ENCODE measurements at places on chromosomes 7 and 10.

GRCh38 chr7:81170291-81170690 lies 251.4 kb upstream of the SEMA3C start:
- H3K4me1 ChIP-seq = no peaks in the 10 kb centered on the region
- DNase-seq = no peak
- H3K36me3 ChIP-seq = no peaks in the 10 kb centered on the region
- H3K27ac ChIP-seq = no peak overlapping the region
- H3K4me3 ChIP-seq = no peak overlapping the region
- no peaks in the 10 kb centered on the region for H3K27me3 ChIP-seq

- no peak overlapping the region for H3K27ac ChIP-seq
- DNase-seq = no peak
- no peaks in the 10 kb centered on the region for H3K27me3 ChIP-seq
- no peaks in the 10 kb centered on the region for H3K36me3 ChIP-seq
- H3K4me1 ChIP-seq = peaks cover 6% of the 10 kb centered on the region
These were observed 101.0 kb downstream of the HERPUD2 start for GRCh38 chr7:35593899-35594298.

DNA sequence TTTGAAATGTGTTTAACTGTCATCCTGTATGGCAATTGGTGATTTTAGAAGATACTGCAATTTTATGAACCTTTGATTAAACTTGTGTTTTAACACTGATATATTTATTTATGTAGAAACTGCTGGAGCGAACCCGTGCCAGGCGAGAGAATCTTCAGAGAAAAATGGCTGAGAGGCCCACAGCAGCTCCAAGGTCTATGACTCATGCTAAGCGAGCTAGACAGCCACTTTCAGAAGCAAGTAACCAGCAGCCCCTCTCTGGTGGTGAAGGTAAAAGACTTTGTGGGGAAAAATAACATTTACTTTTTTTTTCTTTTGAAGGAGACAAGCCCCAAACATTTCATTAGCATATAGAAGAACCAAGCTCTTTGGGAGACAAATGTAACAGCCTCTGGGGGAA lies 6.5 kb downstream of the ANLN start:
- no peak overlapping the region for H3K4me3 ChIP-seq
- no peaks in the 10 kb centered on the region for H3K27me3 ChIP-seq
- peaks cover 17% of the 10 kb centered on the region for H3K4me1 ChIP-seq
- peak; percentile 33 for DNase-seq
- no peaks in the 10 kb centered on the region for H3K36me3 ChIP-seq

GRCh38 chr7:102883098-102883860 lies 29.5 kb upstream of the LRRC17 start:
- DNase-seq = no peak
- no peak overlapping the region for H3K4me3 ChIP-seq
- no peak overlapping the region for H3K27ac ChIP-seq
- H3K27me3 ChIP-seq = no peaks in the 10 kb centered on the region
- H3K4me1 ChIP-seq = no peaks in the 10 kb centered on the region
- H3K36me3 ChIP-seq = no peaks in the 10 kb centered on the region

GRCh38 chr10:47300429-47300931 lies 483 bp downstream of the GDF10 start:
- H3K27me3 ChIP-seq = peaks cover 69% of the 10 kb centered on the region
- H3K4me3 ChIP-seq = peak overlapping the region; percentile 70
- no peak overlapping the region for H3K27ac ChIP-seq
- no peaks in the 10 kb centered on the region for H3K36me3 ChIP-seq
- no peak for DNase-seq
- H3K4me1 ChIP-seq = peaks cover 20% of the 10 kb centered on the region

- peaks cover 65% of the 10 kb centered on the region for H3K27me3 ChIP-seq
- H3K4me1 ChIP-seq = no peaks in the 10 kb centered on the region
- no peak overlapping the region for H3K27ac ChIP-seq
- H3K36me3 ChIP-seq = no peaks in the 10 kb centered on the region
- DNase-seq = no peak
These were observed 144.5 kb upstream of the NFE2L3 start for GRCh38 chr7:26007510-26007909.

- no peaks in the 10 kb centered on the region for H3K4me1 ChIP-seq
- H3K27me3 ChIP-seq = peaks cover 4% of the 10 kb centered on the region
- no peak for DNase-seq
- H3K27ac ChIP-seq = no peak overlapping the region
- H3K4me3 ChIP-seq = no peak overlapping the region
These were observed 65.6 kb upstream of the FAM171A1 start for GRCh38 chr10:15436696-15437095.

- no peaks in the 10 kb centered on the region for H3K36me3 ChIP-seq
- H3K27me3 ChIP-seq = no peaks in the 10 kb centered on the region
- peaks cover 25% of the 10 kb centered on the region for H3K4me1 ChIP-seq
- DNase-seq = peak; percentile 88
- H3K27ac ChIP-seq = no peak overlapping the region
These were observed 63.7 kb upstream of the AOAH start for GRCh38 chr7:36787933-36788378.

DNA sequence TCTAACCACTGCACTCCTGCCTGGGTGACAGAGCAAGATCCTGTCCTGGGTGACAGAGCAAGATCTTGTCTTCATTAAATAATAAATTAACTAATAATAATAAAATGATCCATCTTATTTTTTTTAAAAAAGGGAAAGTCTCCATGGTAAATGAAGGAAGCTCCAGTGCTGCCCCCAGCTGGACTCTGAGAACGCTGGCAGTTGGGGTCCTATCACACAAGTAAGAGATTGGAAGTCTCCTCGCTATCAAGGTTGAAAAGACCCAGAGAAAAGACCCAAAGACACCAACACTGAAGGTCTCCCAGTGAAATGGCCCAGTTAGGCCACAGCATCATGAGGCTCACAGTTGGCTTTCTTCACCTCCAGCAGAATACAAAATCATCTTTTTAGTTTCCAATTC lies 13.8 kb upstream of the C10orf67 start:
- no peak for DNase-seq
- no peaks in the 10 kb centered on the region for H3K4me1 ChIP-seq
- no peaks in the 10 kb centered on the region for H3K27me3 ChIP-seq

DNA sequence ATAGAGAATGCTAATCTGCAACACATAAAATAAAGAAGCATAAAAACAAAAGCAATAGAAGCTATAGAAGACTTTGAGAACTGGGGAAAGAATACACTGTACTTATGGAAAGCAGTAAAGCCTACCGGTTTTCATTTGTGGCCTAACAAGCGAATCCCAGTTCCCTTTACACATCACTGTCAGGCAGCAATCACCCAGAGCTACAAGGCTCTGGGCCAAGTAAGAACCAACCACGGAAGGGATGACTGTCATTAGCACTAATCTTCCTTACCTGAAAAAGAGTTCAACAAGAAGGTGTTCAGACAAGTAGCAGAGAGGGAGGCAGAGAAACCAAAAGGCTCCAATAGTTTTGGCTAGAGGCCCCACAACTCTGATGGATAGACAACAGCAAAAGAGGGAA lies 15.0 kb downstream of the CCDC6 start:
- peaks cover 38% of the 10 kb centered on the region for H3K36me3 ChIP-seq
- H3K4me1 ChIP-seq = peaks cover 9% of the 10 kb centered on the region
- no peak overlapping the region for H3K4me3 ChIP-seq
- no peak overlapping the region for H3K27ac ChIP-seq

GRCh38 chr7:47039089-47039648 lies 542.7 kb downstream of the TNS3 start:
- no peaks in the 10 kb centered on the region for H3K36me3 ChIP-seq
- no peaks in the 10 kb centered on the region for H3K27me3 ChIP-seq
- H3K4me1 ChIP-seq = peaks cover 2% of the 10 kb centered on the region
- H3K27ac ChIP-seq = no peak overlapping the region

DNA sequence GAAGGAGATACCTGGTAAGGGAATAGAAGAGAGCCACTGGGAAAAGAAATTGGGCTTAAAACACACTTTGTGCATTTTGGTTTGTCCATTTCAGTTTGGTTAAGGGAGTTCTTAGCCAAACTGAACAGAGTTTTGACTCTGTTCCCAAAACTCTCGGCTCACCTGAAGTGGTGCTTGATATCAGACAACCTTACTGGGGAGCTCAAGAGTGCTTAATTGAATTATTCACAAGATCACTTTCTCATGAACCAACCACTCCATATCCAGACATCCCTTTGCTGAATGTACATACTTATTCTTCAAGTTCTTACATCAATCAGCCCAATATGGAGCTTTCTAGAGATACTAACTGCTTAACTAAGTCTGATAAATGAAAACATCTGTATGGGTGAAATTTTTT lies 413.1 kb downstream of the GRM8 start:
- H3K4me3 ChIP-seq = no peak overlapping the region
- H3K4me1 ChIP-seq = no peaks in the 10 kb centered on the region
- no peak for DNase-seq
- no peak overlapping the region for H3K27ac ChIP-seq
- no peaks in the 10 kb centered on the region for H3K27me3 ChIP-seq
- H3K36me3 ChIP-seq = no peaks in the 10 kb centered on the region

GRCh38 chr7:12926206-12926605 lies 238.8 kb downstream of the ARL4A start:
- no peaks in the 10 kb centered on the region for H3K27me3 ChIP-seq
- H3K36me3 ChIP-seq = no peaks in the 10 kb centered on the region
- no peak for DNase-seq
- H3K4me3 ChIP-seq = no peak overlapping the region
- no peak overlapping the region for H3K27ac ChIP-seq

- H3K4me3 ChIP-seq = no peak overlapping the region
- H3K27ac ChIP-seq = no peak overlapping the region
- no peak for DNase-seq
- H3K36me3 ChIP-seq = no peaks in the 10 kb centered on the region
These were observed 129.4 kb downstream of the PLPP4 start for GRCh38 chr10:120586471-120586872.

- DNase-seq = peak; percentile 13
- no peaks in the 10 kb centered on the region for H3K27me3 ChIP-seq
- H3K36me3 ChIP-seq = no peaks in the 10 kb centered on the region
These were observed 14.6 kb downstream of the CHRM2 start for GRCh38 chr7:136883046-136883445.

DNA sequence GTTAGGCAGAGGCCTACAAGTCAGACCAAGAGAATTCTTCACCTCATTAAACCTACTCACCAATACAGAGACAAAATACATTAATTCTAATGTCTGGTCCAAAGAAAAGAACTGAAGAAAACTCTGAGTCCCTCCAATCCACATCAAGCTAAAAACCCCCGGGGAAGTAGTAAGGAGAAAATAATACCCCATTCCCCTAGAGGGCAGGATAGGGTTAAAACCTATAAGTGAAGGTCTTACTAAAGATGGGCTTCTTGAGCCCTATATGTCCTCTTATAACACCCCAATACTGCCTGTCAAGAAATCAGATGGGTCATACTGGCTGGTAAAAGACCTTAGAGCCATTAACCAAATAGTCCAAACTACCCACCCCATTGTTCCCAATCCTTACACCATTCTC lies 141.3 kb upstream of the TMEM106B start:
- no peak for DNase-seq
- no peaks in the 10 kb centered on the region for H3K36me3 ChIP-seq
- no peaks in the 10 kb centered on the region for H3K27me3 ChIP-seq
- H3K4me1 ChIP-seq = no peaks in the 10 kb centered on the region
- no peak overlapping the region for H3K27ac ChIP-seq
- H3K4me3 ChIP-seq = no peak overlapping the region

- no peaks in the 10 kb centered on the region for H3K36me3 ChIP-seq
- no peaks in the 10 kb centered on the region for H3K27me3 ChIP-seq
- H3K4me3 ChIP-seq = no peak overlapping the region
- no peaks in the 10 kb centered on the region for H3K4me1 ChIP-seq
- no peak overlapping the region for H3K27ac ChIP-seq
- peak; percentile 30 for DNase-seq
These were observed 51.0 kb downstream of the PTTG1IP2 start for GRCh38 chr7:90520484-90520883.

GRCh38 chr10:13102002-13102794 lies 2.2 kb downstream of the OPTN start:
- no peaks in the 10 kb centered on the region for H3K4me1 ChIP-seq
- H3K27ac ChIP-seq = no peak overlapping the region

DNA sequence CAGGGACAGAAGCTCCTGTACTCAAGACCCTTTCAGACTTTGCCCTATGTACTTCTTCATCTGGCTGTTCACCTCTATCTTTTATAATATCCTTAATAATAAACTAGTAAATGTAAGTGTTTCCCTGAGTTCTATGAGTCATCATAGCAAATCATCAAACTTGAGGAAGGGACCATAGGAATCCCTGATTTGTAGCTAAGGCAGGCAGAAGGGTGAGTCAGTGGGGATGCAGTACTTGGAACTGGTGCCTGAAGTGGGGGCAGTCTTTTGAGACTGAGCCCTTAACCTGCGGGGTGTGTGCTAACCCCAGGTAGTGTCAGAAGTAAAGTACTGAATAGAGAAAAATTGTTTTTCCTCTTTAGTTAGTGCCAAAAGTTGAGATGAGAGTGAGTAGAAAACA lies 6.2 kb upstream of the TMEM243 start:
- H3K27me3 ChIP-seq = peaks cover 21% of the 10 kb centered on the region
- H3K4me1 ChIP-seq = peaks cover 5% of the 10 kb centered on the region
- no peak for DNase-seq
- no peak overlapping the region for H3K4me3 ChIP-seq

GRCh38 chr7:99194301-99194700 lies 13.6 kb downstream of the KPNA7 start:
- no peaks in the 10 kb centered on the region for H3K36me3 ChIP-seq
- no peak for DNase-seq
- H3K27me3 ChIP-seq = no peaks in the 10 kb centered on the region
- H3K4me1 ChIP-seq = no peaks in the 10 kb centered on the region

GRCh38 chr10:122116331-122116730 lies 127.4 kb downstream of the TACC2 start:
- H3K4me3 ChIP-seq = no peak overlapping the region
- DNase-seq = no peak
- peaks cover 18% of the 10 kb centered on the region for H3K4me1 ChIP-seq
- no peaks in the 10 kb centered on the region for H3K36me3 ChIP-seq
- peaks cover 11% of the 10 kb centered on the region for H3K27me3 ChIP-seq
- H3K27ac ChIP-seq = no peak overlapping the region

DNA sequence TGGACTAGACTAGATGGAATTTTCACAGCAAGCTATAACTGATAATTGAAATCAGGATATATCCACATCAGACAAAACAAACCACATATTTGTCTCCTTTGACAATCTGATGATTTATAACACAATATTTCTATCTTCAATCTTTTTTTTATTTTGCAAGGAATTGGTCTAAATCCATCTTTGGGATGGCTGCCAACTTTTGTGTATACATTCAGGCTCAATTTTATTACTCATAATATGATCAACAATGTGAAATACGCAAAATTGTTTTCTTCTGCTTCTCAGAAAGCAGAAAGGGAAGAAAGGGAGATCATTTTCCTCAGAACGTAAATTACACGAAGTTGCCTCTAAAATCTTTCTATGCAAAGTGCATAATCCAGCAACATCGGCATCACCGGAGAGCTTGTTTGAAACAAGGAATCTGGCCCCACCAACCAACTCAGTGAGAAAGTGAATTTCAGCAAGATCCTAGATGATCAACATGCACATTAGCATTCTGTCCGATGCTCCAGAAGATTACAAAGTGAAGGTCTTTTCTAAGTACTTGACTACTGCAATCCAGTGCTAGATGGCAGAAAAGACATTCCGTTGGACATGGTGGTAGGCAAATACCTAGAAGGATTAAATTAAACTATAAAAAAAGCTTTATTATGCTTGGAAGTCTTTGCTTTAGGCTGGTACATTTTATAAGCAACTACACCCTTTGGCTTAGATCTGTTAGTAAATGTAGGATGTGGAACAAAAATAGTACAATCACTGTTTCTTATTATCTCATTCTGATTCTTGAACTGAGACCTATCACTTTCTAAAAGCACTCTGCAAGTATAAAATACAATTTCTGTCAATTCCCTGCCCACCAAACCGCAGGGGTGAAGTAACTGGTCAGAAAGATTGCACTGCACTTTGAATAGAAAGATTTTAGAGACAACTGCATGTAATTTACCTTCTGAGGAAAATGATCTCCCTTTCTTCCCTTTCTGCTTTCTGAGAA lies 126.4 kb upstream of the RSU1 start:
- no peak overlapping the region for H3K4me3 ChIP-seq
- no peaks in the 10 kb centered on the region for H3K36me3 ChIP-seq
